SK-N-SH (cell line): ENCODE measurements at places on chromosomes 2 and 18. TPM values are rescaled to one million over a fixed set of nuclear protein-coding genes. Genes with fewer than 3 reads are reported as not detected.

DNA sequence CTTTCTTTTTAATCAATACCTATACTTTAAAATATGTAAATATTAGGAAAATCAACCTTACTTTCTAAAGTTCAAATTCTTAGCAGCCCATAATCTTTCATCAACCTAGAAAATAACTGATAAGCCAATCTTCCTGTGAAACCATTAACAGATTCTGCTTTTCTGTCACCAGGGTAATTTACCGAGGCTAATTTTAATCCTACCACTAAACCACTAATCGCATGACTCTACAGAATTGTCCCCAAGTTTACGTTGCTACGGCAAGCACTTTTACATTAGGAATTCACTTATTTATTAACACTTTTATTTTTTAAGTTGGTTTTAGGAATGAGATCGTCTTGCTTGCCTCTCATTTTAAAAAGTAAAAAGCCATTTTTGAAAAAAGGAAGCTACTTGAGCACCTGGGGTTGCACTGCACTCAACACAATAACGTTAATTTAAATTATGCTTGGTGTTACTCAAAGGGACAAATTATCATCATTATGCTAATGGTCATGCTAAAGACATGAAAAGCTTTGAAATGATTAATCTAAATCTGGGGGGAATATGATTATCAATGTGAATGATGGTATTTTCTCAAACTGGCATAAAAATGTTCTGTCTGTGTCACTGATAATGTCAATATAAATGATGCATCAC lies 10.2 kb downstream of the ZNF516 start:
- no peak for DNase-seq

The PFN4 gene
- 0.54 and 0.61 TPM in 2 replicates for polyA plus RNA-seq

GRCh38 chr2:234061624-234062257 lies 11.2 kb downstream of the SPP2 start:
- no peak for DNase-seq

The CTNNA2 gene
- polyA plus RNA-seq, result 0.30 and 0.70 TPM in 2 replicates

- no peak for DNase-seq
Observed at GRCh38 chr2:188280811-188281222, 10.9 kb upstream of the GULP1 start.

DNA sequence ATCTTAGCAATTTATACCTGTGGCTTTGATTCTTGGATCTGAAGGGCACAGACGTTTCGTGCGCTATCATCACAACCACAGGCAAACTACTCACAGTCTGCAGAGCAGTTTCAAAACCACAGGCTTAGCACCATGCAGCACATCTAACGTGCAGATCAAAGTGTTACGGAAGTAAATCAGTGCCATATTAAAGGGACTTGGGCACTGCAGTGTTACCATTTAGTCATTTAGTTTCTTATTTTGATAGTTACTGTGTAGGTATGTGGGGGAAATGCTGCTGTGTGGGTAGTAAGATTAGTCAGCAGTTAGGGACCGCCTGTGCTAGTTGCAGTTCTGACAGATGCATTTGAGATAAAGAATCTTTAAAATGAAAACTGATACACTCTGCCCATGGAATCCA lies 384.0 kb downstream of the NBAS start:
- no peak for DNase-seq

The HNRNPA3 gene
- 86.5 and 102 TPM in 2 replicates for polyA plus RNA-seq

DNA sequence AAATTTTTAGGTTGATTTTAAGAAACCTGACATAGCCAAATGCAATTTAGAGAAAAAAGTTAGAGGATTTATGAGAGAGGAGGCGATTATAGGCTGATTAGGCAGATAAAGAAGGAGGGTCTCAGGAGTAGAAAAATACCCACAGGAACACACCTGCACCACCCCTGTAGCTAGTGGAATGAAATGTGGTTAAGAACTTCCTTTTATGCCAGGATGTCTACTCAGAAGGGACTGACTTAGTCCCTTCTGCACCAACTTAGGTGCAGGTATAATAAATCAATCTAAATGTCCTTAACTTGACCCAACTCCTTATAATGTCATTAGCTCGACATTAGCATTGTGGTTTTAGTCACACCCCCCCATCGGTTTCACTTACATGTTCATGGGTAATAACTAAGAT lies 1274.5 kb upstream of the TMEFF2 start:
- no peak for DNase-seq

DNA sequence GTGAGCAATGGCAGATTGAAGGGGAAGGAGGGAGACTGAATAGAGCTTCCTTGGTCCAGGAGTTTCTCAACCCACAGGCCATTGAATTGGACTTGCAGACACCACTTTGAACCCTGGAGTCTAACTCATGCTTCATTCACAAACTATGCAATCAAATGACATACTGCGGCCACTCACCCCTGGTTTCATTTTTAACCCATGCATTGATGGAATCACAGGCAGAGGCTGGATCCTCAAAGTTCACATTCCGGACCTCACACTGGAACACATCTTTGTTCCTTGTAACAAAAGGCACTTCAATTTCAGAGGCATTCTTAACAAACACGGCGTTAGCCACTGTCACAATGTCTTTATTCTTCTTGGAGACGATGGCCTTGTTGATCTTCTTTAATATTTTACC lies 40.7 kb downstream of the MRPL44 start:
- DNase-seq, result no peak

- DNase-seq, result no peak
Observed at GRCh38 chr2:9108210-9108967, 98.2 kb upstream of the ASAP2 start.

The RAD51AP2 gene
- polyA plus RNA-seq, result 0.02 TPM in 1 of 2 replicates, not detected in the other

DNA sequence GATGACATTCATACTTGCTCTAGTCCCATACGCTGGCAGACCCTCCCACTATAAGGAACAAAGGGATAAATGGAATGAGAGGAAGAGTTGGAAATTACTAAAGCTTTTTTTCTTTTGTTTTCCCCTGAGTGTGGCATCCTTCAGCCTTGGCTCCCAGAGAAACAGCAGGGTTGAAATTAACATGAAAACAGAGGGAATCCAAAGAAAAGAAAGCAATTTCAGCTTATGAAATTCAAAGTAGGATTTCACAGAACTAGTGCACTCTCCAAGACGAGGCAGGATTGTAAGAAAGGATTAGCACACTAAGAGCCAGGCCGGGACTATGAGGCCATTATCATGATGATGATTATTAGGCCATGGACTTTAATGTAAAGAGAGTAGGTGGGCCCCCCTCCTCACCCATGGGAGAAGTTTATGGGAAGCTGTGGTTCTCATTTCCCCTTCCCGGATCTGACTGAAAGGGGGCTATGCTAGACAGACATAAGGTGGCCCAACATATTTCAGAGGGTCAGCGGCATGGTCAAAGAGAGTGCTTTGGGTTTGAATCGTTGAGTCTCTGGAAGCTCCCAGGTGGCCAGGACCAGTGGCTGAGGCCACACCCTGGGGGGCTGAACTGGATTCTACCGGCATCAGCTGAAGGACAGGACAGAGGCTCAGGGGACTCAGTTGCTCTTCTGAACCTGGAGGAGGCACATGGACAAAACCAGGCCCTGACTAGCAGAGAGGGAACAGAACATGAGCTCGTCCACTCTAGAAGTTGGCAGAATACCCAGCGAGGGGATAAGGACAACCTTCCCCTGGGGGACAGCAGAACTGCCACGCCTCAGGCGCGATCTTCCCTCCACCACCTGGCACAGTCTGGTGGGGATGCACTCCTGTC lies 100.1 kb upstream of the ARL4C start:
- no peak for DNase-seq

GRCh38 chr2:151638191-151638933 lies 95.9 kb downstream of the NEB start:
- no peak for DNase-seq

GRCh38 chr2:49129034-49129433 lies 25.3 kb downstream of the FSHR start:
- no peak for DNase-seq

GRCh38 chr2:218860950-218861381 lies 1.4 kb downstream of the WNT6 start:
- peak; percentile 92 for DNase-seq

The RBM44 gene
- polyA plus RNA-seq, result 0.30 and 0.34 TPM in 2 replicates

The SPHKAP gene
- under 0.01 TPM in 1 of 2 replicates, not detected in the other for polyA plus RNA-seq
